ACHN (cell line): ENCODE measurements at places on chromosomes 3 and 15.

DNA sequence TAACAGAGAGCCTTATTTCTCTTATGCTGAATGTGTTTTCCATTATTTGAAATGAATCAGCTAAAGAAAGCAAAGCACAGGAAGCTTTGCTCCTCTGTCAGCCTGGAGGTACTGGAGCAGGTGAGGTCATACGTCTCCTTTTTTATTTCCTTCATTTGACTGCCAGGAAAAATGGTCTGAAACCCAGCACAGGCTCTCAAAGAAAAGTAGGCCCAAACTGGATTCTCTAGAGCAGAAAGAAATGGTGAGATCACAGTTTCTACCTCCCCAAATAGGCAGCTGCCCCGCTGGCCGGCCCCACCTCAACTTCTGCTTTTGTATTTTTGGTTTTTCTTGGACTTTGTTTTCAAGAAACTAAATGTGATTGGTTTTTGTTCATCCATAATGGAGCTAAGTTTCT, 95.1 kb downstream of the RPL39L start:
- no peak for DNase-seq

- DNase-seq = no peak
Measured at GRCh38 chr15:69561071-69561784, 108.6 kb downstream of the RPLP1 start.

GRCh38 chr3:58537412-58538301, 667 bp upstream of the ACOX2 start:
- no peak for DNase-seq

GRCh38 chr3:197486861-197487260, 68.9 kb downstream of the BDH1 start:
- DNase-seq = no peak

- DNase-seq = no peak
Measured at GRCh38 chr3:169344465-169344864, 319.0 kb downstream of the MECOM start.

DNA sequence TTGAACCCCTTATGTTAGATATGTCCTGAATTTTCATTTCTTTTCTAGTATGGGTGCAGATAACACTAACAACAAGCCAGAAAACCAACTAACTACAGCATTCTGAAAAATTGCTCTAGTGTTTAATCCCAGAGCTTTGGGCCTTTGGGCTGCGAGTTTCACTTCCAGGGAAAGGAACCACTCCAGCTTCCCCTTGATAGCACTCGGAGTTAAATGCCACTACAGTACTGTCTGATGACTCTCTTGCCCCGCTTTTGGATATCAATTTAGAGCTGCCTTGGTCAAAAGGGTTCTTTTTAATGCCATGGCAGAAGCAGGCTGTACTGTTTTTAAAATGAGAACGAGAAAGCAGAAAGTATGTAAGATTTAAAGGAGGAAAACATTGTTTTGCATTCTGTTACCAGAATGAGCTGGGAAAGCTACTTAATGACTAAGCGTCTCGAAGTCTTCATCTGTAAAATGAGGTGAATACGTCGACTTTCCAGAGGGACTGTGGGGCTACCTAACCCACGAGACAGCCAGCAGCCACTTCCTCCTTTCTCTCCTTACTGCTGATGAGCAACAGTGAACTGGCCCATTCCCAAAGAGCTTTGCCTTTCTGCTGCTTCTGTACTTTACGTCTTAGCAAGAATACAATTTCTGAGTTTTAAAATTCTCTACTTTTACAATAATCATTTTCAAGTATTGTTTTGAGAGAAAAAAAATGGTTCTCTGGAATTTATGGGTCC, 299.3 kb upstream of the LYSMD4 start:
- no peak for DNase-seq

DNA sequence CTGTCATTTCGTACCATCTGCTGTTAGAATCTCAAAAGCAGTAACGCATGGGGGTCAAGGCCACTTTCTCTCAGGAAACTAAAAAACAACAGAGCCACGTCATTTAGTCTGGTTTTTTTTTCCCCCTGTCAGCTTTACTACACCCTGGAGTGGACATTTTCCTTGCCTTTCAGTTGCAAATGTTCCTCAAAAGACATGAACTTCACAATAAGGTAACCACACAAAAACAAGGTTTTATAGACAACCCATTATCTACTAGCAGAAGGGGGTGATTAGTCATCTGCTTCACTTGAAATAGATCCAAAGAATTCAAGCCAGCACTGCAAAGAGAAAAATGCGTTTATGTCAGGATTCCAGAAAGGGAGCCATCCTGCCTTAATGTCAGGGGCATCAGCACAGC, 171.8 kb upstream of the CDIN1 start:
- peak; percentile 19 for DNase-seq

DNA sequence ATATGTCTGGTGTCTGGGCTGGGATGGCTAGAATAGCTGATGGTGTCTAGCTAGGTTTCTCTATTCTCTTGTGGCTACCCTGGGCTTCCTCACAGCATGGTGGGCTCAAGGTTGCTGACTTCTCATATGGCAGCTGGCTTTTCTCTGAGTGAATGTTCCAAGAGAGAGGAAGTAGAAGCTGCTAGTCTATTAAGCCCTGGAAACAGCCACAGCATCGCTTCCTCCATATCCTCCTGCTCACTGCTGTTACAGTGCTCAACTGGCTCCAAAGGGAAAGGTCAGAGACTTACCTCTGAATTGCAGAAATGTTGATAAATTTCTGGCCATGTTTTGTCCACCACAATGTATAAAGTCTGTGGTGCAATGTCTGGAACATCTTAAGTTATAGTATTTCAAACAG, 299.9 kb upstream of the ADAMTS9 start:
- no peak for DNase-seq

DNA sequence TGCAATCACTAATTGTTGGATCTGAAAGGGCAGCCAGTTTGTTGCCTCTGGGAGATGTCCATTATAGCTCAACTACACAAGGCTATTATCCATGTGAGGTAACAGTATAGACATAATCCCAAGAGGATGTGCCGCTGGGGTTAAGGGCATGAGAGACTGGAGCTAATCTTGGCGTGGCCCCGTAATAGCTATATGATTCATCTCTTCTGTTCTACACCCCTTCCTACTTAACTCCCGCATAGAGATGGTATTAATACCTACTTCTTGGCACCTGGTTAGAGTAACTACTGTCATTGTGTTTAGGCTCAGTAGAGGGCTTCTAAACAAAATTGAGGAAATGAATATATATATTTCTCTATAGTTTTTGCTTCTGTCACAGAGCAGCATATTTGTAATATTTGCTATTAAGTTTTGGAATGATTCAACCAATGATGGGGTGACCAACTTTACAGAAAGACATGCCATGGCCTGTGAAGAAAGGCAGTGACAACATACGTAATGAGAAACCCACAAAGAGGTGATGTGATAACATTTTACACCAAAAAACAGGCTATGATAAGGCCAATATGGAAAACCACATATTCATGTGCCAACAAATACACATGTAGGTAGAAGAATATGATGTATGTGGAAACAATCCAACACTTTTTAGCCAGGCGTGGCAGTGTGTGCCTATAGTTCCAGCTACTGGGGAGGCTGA, 76.8 kb upstream of the DPH6 start:
- no peak for DNase-seq

GRCh38 chr3:149224736-149225594, 3.3 kb upstream of the CP start:
- DNase-seq = peak; percentile 84

DNA sequence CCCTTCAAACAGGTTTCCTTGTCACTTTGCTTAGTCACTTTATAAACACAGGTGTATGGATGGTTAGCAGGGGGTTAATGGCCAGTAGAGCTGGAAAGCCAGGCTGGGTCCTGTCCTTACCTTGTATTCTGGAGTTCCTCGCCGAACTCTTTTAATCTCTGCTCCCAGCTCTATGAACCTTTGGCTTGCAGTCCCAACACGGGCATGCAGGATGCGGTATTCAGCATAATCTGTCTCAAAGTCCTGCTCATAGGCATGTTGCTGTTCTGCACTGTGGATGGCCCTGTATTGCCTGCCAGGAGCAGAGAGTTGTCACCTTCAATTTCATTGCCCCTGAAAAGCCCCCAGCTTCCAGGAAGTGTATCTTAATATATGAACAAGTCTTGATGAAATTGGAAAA, 2.7 kb downstream of the ELL3 start:
- no peak for DNase-seq

- no peak for DNase-seq
Measured at GRCh38 chr3:172687501-172687900, 23.4 kb downstream of the NCEH1 start.

DNA sequence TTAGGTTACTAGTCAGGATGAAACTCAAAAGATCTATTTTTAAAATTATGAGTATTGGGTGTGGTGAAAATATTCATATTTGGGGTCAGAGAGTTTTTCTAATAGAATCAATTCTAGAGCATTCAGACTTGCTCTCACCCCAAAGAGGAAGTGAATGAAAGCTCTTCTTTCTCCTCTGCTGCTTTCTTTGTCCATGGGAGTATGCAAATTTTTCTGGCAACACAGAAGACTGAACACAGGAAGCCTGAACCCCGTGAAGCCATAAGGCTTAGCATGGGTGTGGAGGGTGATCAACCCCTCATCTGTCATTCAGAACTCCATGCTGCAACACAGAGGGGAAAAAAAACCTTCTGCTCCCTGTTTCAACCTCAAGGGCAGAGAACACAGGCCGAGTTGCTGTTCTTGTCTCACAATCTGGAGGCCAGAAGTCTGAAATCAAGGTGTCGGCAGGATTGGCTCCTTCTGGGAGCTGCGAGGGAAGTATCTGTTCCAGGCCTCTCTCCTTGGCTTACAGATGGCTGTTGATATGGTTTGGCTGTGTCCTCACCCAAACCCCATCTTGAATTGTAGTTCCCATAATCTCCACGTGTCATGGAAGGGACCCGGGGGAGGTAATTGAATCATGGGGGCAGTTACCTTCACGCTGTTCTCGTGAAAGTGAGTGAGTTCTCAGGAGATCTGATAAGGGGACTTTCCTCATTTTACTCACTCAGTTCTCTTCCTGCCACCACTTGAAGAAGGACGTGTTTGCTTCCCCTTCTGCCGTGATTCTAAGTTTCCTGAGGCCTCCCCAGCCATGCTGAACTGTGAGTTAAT, 33.7 kb upstream of the CD47 start:
- DNase-seq = no peak

GRCh38 chr3:123371859-123372685, 76.8 kb downstream of the ADCY5 start:
- no peak for DNase-seq

- no peak for DNase-seq
Measured at GRCh38 chr15:31268108-31268501, 58.5 kb upstream of the KLF13 start.

GRCh38 chr15:68589783-68590710, 11.3 kb downstream of the CORO2B start:
- DNase-seq = no peak

- no peak for DNase-seq
Measured at GRCh38 chr3:172846103-172846561, 95.6 kb downstream of the ECT2 start.

- DNase-seq = peak; percentile 29
Measured at GRCh38 chr3:45688194-45688881, 858 bp upstream of the SACM1L start.

- no peak for DNase-seq
Measured at GRCh38 chr15:37978231-37978630, 43.8 kb downstream of the TMCO5A start.

GRCh38 chr3:127150513-127151250, 42.2 kb upstream of the PRR23E start:
- no peak for DNase-seq

DNA sequence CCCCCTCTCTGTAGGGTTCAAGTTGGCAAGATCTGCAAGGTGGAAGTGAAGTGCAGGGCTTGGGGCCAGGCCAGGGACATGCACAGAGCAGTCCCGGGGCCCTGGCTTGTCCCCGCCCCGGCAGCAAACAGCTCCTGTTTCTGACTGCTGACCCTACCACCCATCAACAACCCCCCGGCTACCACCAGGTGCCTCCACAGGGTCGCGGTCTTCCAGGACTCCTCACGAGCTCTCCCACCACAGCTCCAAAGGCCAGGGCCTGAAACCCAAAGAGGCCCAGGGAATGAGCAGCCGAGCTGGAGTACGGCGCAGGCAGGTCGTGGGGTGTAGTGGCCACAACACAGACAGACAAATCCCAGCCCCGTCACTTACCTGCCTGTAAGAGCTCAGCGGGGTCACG, 121.3 kb upstream of the SMAD3 start:
- no peak for DNase-seq

DNA sequence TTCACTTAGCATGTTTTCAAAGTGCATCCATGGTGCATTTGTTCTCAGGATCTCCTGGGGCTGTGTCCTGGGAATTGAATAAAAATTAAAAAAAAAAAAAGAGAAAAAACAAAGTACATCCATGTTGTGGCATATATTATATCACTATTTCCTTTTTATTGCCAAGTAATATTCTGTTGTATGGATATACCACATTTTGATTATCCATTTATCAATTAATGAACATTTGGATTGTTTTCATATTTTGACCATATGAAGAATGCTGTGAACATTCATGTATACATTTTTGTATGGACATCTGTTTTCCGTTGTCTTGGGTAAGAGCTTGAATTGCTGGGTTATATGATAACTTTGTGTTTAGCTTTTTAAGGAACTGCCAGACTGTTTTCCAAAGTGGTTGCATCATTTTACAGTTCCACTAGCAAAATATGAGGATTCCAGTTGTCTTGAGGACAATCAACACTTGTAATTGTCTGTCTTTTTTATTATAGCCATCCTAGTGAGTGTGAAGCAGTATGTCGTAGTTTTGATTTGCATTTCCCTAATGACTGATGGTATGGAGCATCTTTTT, 44.5 kb downstream of the CTDSPL2 start:
- DNase-seq = no peak

- DNase-seq = no peak
Measured at GRCh38 chr3:25372167-25372566, 55.9 kb upstream of the RARB start.

- DNase-seq = no peak
Measured at GRCh38 chr3:14145670-14146380, 21.0 kb downstream of the TMEM43 start.

DNA sequence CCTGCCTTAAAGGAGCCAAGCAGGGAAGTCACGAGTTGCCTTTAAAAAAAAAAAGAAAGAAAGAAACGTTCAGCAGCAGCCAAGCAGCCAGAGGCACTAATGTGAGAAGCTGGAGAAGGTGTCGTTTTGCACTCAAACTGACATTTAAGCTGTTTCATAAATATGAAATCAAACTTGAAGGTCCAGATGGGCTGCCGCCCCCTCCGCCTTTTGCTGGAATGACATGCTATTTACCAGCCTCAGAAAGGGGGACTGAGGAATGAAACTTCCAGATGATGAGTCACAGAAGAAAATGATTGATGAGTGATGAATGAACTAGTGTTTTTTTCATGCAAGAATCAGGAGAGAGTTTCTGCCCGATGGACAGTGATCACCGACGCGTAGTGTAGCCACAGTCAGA, 396.8 kb downstream of the IGSF11 start:
- no peak for DNase-seq

- DNase-seq = no peak
Measured at GRCh38 chr3:36919439-36920160, 25.3 kb downstream of the TRANK1 start.

GRCh38 chr15:34301058-34301457, 36.5 kb downstream of the SLC12A6 start:
- no peak for DNase-seq

GRCh38 chr15:83250781-83251180, 33.7 kb downstream of the BNC1 start:
- no peak for DNase-seq

GRCh38 chr15:68776477-68777270, 44.0 kb downstream of the ANP32A start:
- no peak for DNase-seq

GRCh38 chr3:189673535-189673934, 42.3 kb downstream of the TP63 start:
- DNase-seq = no peak
